Activated naive CD4-positive, alpha-beta T cell (primary cell): ENCODE measurements at places on chromosomes 12 and 14.

GRCh38 chr12:105253866-105254513, 18.0 kb upstream of the APPL2 start:
- DNase-seq = no peak

DNA sequence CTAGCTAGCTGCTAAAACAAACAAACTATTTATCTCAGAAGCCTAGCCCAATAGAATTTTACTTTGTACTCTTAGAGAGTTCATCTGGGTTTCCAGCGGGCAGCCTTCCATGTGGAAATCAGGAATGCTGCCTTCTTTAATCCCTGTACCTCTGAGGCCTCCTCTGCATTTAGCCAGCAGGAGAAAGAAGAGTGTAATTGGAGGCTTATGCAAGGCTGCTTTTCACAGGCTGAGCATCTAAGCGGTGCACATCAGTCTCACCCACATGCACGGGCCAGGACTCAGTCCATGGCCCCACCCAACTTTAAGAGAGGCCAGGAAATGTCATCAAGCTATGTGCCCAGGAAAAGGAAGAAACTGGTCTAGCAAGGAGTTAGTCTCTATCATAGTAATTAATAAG, 14.0 kb upstream of the PTGDR start:
- DNase-seq = no peak

DNA sequence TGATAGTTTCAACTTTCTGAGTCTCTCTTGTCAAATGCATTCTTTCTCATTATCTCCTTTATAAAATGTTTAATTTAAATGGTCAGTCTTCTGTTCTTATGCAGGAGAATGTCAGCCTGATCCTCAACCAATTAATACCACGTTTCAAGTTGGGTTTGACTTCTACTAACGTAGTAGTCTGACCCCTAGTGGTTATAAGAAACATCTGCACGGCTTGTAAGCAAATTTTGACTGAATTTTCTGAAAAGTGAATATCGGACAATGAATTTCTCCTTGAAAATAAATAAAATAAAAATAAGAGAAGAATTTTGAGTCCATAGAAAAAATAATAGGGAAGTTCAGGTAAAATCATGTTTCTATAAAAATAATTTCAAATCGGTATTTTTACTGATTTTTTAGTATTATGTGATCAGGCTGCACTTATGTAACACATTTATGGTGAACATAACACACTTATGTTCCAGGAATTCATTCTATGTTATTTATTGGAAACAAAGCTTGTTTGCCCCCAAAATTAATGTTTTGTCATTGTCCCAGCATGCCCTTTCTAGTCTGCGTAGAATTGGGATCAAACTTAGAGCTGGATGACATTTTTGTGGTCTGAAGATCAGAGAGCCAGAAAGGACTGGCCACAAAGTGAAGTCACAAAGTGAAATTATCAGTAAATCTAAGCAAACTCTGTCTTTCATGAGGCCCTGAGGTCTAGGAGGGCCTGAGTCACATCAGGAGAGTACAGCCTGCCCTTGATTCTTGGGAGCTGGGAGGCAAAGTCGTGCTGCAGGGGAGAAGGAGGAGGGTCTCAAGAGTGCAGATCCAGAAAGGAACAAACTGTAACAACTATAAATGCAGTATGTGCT, 101.2 kb upstream of the STXBP6 start:
- no peak for DNase-seq

DNA sequence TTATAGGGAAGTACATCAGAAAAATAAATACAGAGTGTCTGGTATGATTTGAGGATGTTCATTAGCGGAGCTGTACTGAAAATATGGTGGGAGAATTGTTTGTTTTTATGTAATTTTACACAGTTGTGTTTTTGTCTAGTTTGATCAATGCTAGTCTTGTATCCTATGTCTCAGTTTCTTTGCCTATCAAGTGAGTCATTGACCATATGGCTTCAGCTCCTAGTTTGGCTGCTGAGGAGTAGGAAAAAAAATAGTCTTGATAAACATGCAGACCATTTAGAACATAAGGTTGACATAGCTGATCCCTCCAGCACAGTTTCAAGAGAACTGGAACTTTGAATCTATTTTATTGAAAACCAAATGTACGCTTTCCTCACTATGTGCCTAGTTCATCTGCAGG, 1292.1 kb upstream of the FLRT2 start:
- DNase-seq = no peak
